ENCODE measurements at places on chromosomes 16 and 17.
A peak's percentile ranks its signal among the peaks of the same experiment; 100 is the strongest.

DNA sequence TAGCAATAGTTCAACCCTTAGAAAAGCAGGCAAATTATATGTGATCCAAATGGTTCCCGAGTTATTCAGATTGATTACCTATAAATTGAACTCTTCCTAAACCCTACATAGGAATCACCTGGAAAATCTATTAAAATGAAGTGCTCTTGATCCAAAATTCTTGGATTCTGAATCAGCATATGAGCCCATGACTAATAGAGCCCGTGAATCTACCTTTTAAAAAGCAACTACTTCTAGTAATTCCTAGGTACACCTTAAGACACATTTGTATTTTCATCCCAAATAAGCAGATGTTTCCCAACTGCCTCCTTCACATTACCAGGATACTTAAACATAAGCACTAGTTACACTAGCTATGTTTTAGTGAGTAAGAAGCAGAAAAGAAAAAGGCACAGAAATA lies 1171.0 kb upstream of the GOT2 start:
- DNase-seq: no peak

DNA sequence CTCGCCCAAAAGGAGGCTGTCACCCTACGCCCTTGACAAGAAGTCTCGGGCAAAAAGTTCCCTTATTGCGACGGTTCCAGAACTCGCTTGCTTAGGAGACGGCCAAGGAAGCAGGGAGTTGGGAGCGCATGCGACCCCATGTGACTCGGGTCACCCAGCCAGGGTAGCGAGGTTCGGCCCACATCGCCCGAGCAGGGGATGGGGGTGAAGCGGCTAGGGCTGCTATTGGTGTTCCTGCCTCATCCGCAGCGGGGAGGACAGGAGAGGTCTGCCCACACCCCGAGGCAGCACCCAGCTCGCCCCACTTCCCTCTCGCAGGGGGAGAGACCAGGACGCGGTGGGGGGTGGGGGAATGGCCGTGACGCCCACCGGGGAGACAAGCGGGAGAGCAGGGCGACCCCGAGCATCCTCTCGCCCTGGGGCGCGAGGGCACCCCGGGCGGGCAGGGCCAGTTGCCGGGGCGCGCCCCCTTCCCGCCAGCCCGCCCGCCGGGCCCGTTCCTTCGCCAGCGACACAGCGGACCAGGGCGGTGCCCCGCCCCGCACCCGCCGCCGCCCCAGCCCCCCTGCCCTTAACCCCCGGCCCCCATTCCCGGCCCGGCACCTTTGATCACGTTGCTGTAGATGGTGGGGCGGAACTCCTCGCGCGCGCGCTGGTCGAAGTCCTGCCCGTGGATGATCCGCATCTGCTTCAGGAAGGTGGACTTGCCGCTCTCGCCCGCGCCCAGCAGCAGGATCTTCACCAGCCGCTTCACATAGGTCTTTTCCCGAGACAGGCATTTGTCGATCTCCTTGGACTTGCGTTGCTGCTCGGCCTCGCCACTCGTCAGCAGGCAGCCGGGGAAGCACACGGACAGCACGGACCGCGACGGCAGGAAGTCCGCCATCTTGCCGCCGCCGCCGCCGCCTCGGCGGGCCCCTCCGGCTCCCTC lies 567 bp downstream of the GNA13 start:
- peak; percentile 86 for DNase-seq

DNA sequence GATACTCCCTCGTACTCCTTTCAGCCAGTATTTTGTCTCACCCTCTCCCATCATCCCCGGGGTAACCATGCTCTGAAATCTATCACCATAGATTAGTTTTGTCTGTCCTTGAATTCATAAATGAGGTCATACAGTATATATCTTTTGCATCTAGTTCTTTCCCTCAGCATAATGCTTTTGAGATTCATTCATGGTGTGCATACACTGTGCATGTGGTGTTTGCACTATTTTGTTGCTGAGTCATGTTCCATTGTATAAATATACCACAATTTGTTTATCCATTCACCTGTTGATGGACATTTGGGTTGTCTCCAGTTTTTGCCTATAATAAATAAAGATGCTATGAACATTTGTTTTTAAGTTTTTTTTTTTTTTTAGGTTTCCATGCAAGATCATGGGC lies 34.2 kb upstream of the NLRP1 start:
- DNase-seq: no peak

DNA sequence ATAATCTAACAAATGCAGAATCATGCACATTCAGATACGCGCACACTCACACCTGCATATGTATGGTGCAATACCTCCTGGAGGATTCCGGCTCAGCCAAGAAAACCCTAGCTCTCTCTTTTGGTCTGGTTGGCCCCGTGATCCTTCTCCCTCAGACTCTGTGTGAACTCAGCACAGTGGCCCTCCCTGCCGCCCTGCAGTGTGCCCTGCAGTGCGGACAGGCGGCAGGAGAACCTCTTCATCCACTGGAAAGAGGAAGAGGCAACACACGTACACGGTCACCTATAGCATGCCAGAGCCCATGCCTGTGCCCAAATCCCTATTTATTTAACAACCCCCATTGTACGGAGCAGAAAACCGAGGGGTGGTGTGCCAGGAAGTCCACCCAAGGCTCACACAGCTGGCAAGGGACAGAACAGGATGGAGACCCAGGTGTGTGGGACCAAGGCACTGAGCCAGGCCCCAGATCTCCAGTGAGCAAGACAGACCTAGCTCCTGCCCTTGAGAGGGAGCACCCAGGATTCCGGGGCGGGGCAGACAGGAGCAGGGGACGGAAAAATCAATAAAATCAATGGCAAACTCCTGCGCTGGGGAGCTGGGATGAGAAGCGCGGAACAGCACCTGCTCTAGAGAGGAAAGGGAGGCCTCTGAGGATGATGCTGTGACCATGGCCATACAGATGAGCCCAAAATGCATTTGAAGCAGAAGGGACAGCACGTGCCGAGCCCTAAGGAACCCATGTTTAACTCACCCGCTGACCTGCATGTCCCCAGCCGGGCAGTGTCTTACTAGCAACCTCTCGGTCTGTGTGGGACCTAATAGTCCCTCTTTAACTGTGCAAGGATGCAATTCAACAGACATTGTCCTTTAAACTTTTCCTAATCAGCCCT lies 54.7 kb upstream of the CIBAR2 start:
- DNase-seq: no peak

GRCh38 chr16:81088836-81089235 lies 7.4 kb downstream of the GCSH start:
- no peak for DNase-seq

DNA sequence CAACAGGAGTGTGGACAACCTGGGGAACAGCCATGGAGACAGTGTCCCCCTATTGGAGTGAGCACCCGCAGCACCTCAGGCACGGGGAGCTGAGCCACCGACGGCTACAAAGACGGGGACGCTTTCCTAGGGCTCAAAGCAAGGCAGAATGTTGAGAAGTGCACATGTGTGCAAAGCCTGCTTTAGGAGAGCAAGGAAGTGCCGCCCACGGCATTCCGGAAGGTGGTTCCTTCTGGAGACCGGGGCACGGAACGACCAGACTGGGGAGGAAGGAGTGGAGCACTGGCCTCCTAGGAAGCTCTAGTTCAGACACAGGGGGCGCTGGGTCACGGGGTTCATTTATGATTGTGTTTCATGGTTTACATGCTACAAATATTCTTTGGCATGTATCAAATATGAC lies 52.2 kb downstream of the TBC1D16 start:
- DNase-seq: no peak

DNA sequence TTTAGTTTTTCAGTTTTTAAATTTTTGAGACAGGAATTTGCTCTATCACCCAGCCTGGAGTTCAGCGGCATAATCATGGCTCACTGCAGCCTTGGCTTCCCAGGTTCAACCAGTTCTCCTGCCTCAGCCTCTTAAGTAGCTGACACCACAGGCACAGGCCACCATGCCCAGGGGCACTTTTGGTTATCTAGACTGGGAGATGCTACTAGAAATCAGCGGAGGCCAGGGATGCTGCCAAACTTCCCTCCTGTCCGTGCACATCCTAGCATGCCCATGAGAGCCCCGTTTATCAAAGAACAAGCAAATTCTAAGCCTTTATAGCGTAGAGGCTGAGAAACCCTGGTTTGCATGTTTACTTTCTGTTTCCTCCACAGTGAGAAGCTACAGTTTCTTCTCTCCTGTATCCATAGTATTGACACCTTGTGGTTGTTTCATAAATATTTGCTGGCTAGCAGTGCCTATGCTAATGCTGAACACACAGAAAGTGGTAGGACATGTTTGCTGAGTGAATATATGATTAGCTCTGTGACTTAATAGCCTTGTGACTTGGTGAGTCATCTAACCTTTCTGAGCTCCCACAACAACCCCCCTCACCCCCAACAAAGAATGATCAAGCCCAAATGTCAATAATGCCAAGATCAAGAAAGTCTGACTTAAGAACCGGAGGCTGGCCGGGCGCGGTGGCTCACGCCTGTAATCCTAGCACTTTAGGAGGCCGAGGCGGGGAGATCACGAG lies 39.2 kb upstream of the MAF start:
- no peak for DNase-seq

DNA sequence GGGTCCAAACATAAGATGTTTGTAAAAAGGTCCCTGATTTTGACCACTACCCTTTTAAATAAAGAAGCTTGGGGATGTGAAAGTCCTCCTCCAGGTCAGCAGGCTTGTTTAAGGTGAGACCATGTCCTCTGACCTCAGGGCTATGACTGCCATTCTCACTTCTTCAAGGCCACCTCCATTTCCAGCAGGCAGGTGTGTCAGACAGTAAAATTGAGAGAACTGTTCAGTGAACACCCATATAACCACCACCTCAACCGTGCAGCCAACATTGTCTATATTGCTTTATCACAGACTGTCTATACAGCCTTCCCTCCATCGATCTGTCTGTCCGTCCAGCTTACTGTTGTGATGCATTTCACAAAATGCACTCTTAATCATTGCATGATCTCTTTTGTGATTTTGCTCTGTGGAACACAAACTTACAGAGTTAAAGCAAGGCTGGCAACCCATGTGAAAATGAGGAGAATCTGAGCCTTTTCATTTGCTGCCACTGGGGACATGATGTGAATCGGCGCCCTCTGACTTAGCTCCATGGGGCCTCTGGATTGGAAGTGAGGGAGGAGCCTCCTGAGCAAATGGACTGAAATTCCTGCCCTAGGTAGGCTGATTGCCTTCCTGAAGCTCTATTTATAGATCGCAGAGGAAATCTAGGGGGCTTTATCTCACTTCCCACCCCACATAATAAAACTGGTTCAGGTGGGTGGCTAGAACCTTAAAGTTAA lies 53.8 kb downstream of the ZNRF1 start:
- DNase-seq: no peak

GRCh38 chr17:71286625-71287024 lies 834.2 kb upstream of the SOX9 start:
- DNase-seq: no peak

GRCh38 chr16:73323880-73324279 lies 276.0 kb upstream of the ZFHX3 start:
- no peak for DNase-seq

- no peak for DNase-seq
These were observed 5.4 kb upstream of the NOL11 start for GRCh38 chr17:67712375-67712774.

DNA sequence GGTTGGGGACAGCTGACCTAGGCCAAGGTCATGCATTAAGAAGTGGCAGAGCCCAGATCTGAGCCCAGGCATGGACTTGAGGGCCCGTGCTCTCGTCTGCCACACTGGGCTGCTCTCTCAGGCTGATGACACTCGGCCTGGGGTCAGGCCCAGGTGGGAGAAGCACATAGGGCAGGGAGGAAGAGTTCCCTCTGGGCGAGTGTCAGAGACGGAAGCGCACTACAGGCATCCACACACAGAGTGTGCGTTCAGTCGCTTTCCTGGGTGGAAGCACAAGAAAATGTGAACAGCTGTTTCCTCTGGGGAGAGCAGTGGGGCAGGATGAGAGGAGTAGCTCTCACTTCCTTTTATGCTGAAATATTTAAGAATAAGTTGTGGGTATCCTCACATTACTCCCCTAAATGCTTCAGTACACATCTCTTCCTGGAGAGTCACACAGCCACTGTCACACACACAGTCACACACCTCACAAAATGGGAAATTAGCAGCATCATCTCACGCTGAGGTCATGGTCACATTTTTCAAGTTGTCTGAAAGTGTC lies 59.7 kb downstream of the B9D1 start:
- DNase-seq: no peak

DNA sequence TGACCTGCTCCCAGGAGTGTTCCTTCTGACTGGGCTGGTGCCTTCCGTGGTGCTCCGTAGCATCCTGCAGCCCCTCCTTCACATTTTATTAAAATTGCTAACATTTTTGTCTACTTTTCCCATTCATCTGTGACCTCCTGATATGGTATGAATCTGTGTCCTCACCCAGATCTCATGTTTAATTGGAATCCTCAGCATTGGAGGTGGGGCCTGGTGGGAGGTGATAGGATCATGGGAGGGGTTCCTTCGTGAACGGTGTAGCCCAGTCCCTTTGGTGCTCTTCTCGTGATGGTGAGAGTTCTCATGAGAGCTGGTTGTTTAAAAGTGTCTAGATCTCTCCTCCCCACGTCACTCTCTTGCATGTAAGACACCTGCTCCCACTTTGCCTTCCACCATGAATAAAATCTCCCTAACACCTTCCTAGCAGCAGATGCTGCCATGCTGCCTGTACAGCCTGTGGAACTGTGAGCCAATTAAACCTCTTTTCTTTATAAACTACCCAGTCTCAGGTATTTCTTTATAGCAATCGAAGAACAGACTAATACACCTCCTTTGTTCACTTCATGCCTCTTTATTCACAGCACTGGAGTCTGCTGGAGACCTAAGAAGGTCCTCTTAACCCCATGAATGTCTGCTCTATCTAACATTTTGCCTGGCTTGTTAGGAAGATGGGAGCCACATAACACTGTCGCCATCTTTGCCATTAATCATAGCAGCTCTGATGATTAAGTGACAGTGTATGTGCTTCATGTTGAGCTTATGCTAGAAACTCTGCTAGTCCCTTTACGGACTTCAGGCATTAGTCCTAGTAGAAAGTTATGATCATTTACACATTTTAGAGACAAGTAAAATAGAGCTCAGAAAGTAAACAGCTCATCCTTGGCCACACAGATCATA lies 377.7 kb upstream of the MAF start:
- no peak for DNase-seq

GRCh38 chr17:61731330-61731729 lies 132.0 kb downstream of the BRIP1 start:
- no peak for DNase-seq

DNA sequence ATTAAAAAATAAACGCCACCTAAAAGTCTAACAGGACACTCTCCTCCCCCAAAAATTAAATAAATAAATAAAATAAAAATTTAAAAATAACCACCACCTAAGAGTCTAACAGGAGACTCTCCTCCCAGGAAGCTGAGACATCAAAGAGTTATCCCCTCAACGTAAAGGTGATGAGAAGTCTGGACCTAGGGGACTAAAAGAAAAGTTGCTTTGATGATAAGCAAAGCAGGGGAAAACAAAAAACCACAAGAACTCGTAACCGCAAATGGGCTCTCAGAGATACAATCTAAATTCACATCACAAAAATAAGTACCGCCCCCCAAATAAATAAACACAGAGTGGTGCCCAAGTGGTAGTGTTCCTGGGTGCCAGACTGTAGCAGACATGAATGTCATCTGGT lies 412.2 kb downstream of the ZFHX3 start:
- DNase-seq: no peak
